ENCODE measurements at places on chromosomes 1 and 21.
A peak's percentile ranks its signal among the peaks of the same experiment; 100 is the strongest.

DNA sequence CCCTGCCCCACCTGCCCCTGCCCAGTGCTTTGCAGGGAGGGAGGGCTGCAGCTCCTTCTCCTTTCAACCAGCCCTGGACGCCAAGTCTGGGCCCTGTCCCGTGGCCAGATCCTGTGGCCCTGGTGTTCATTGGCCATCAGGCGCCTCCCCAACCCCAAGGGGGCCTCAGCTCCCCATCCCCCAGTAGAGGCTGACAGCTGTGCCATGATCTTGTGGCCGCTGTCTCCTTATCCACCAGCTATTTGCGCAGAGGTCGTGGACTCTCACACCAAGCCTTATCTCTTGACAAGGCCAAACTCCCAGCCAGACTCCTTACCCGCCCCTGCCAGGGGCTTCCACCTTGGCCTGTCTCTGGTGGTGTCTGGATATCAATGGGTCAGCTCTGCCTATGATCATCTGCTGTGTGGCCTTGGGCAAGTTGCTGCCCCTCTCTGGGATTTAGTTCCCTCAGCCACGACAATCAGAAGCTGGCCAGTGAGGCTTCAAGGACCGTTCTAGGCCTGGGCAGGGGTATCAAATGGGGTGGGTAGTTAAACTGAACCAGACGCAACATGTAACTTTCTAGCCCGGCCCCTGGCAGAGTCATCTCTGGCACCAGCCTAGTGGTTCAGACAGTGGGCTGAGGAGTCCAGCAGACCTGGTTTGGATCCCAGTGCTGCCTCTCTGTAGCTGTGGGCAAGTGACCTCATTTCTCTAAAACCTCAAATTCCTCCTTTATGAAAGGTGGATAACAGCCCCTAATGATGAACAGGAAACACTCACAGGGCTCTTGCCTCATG lies 3.3 kb upstream of the COL8A2 start:
- no peak for DNase-seq

DNA sequence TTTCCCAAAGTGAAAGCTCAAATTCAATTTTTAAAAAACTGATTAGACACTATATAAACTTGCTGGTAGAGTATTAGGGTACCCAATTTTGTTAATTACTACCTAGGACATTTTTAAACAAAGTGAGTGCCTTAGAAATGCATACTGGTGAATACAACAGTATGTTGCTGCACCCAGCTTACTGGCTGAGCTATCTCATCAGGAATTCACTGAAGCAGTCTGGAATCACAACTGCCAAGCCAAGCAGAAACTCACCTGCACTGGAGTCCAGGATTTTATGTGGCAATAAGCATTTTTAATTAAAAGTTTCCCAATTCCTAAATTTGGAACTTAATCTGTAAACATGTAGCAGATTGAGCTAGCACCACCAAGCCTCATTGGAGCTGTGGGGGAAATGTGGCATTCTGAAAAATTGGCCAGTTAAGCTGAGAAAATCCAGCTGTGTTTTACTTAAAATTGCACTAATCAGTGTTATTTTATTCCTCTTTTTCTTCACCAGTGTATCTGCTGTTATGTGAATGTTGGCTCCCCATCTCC lies 61.8 kb downstream of the CLEC20A start:
- DNase-seq: no peak

DNA sequence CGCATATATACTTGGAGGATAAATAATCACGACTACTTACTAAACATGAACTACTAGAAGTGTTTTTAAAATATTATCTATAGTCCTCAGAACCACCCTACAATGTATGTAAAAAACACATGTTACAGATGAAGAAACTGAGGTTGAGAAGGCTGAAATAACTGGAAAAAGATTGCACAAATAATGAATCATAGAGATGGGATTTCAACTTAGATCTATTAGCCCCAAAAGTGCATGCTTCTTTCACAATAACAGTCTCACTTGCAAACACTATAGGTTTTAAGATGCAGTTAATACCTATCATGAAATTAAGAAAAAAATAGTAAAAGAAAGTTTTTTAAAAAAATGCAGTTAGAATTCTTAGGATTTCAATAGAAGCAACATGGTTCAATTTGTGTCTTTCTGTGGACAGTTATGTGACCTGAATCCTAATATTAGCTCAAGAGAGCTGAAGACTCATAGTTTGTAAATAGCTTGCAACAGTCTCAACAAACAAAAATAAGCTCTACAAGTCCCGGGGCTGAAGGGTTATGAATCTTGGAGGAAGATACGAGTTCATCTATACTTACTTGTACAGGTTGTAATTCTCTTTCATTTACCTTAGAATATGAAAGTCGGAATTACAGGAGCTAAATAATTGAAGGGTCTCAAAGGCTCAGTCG lies 58.6 kb upstream of the NTPCR start:
- no peak for DNase-seq

GRCh38 chr1:156666862-156667609 lies 10.2 kb downstream of the NES start:
- DNase-seq: no peak

DNA sequence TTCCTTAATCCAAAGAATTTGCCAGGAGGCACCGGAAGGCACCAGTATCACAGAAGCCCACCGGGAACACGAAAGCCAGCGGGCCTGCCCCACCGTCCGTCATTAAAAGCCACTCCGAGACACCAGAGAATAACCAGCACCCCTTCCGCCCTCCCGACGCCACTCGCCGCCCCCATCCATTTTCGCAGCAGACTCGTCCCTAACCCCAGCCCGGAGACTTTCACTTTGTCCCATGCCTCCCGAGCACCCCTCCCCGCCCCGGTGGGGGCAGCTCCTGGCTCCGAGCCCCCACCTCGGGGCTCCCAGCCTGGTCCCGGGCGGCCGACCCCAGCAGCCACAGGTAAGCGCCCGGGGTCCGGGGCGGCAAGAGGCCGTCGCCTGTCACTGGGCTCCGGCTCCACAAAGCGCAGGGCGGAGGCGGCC lies 105.4 kb downstream of the SLC45A1 start:
- DNase-seq: no peak

DNA sequence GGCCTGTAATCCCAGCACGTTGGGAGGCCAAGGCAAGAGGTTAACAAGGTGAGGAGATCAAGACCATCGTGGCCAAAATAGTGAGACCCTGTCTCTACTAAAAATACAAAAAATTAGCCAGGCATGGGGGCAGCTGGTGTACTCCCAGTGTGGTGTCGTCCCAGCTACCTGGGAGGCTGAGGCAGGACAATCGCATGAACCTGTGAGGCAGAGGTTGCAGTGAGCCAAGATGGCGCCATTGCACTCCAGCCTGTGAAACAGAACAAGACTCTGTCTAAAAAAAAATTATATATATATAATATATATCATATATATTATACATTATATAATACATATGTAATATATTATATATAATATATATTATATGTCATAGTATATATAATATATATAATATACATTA lies 249.2 kb upstream of the TPTE start:
- peak; percentile 0 for DNase-seq

GRCh38 chr1:60185684-60186083 lies 112.1 kb upstream of the C1orf87 start:
- no peak for DNase-seq
